Osteoblast (primary cell): ENCODE measurements at places on chromosomes 3 and 15. TPM values are rescaled to one million over a fixed set of nuclear protein-coding genes. Genes with fewer than 3 reads are reported as not detected.

TGM5 gene
- not detected in 2 replicates for total RNA-seq

SERPINI2 gene
- not detected in 2 replicates for total RNA-seq

RPUSD3 gene
- 18.6 and 19.2 TPM in 2 replicates for total RNA-seq

PPP1R14D gene
- not detected in 2 replicates for total RNA-seq

GOLGA8K gene
- 0.29 and 0.36 TPM in 2 replicates for total RNA-seq

GOLGA6L9 gene
- total RNA-seq = 1.8 TPM in 2 replicates

SGO1 gene
- 0.36 and 0.88 TPM in 2 replicates for total RNA-seq

SLC27A2 gene
- total RNA-seq = not detected in 2 replicates

IFT57 gene
- 74.9 and 88.7 TPM in 2 replicates for total RNA-seq

SEMA3B gene
- total RNA-seq = 5.9 and 10.1 TPM in 2 replicates

PROK2 gene
- not detected in 2 replicates for total RNA-seq

C3orf52 gene
- total RNA-seq = 3.5 and 4.0 TPM in 2 replicates

SMAD6 gene
- 28.9 and 31.8 TPM in 2 replicates for total RNA-seq

IGF1R gene
- total RNA-seq = 18.8 and 30.9 TPM in 2 replicates

CFAP100 gene
- not detected in 2 replicates for total RNA-seq

ATOSA gene
- 34.4 and 47.4 TPM in 2 replicates for total RNA-seq

CPN2 gene
- total RNA-seq = under 0.01 and 0.29 TPM in 2 replicates

EPHB3 gene
- 3.6 and 4.1 TPM in 2 replicates for total RNA-seq

ROBO2 gene
- under 0.01 and 0.36 TPM in 2 replicates for total RNA-seq

HTR3D gene
- not detected in 2 replicates for total RNA-seq

GOLGA8G gene
- under 0.01 TPM in 1 of 2 replicates, not detected in the other for total RNA-seq
